ENCODE measurements at places on chromosomes 7 and 10.

DNA sequence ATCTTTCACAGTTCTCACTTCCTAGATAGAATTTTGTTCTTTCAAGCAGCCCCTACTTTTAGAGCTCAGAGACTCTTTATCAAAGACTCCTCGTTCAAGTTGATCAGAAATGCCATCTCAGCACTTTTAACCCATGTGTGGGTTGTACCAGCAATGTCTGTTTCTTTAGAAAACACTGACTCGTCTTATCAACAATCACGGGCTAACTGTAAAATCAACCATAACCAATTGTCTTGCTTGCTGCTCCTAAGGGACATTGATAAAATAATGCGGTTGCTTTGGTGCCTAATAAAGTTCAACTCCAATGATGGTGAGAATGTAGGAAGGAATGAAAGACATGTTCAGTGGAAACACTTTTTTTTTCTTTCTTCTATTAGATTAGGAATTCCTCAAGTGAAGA is 12.9 kb upstream of the CDK6 start:
- no peak for DNase-seq

GRCh38 chr7:156218544-156219306 is 406.5 kb upstream of the SHH start:
- peak; percentile 13 for DNase-seq

GRCh38 chr7:5214236-5214635 is 24.2 kb downstream of the WIPI2 start:
- DNase-seq, result no peak

- DNase-seq, result no peak
These were observed 64.4 kb downstream of the SUGCT start for GRCh38 chr7:40199076-40199802.
